ENCODE measurements at places on chromosomes 5 and 9.

DNA sequence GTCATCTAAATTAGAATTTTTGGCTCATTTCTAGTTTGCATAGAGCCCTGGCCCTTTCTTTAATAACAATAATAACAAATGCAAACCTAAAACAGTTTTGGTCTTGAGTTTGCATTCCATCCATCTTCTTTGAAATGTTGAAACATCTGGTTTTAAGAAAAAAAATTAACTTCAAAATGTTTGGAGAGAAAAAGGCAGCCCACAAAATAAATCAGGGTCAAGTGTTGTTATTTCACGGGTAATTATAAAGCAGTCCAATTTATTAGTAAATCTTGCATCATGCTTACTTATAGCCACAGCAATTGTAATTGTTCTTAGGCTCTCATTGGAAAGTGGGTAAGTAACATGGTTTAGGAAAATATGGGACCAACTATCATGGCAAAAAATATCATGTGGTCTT lies 247.0 kb upstream of the MEF2C start:
- no peak for ATAC-seq

DNA sequence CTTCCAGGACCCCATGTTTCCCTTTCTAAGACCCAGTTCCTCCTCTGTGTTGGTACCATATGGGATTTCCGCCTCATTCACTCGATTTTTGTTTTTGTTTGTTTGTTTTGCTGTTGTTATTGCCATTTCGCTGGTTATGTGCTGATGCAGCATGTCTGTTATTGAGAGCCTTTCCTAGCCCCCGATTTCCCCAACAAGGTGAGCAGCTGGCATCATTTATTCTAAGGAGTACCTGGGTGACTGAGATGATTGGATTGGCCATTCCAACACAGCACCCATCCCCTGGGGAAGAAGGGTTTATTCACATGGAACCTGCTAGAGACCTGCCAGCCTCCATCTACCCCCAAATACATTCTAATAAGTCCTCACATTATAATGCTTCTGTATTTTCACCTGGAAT lies 2.7 kb downstream of the GLRA1 start:
- no peak for ATAC-seq

DNA sequence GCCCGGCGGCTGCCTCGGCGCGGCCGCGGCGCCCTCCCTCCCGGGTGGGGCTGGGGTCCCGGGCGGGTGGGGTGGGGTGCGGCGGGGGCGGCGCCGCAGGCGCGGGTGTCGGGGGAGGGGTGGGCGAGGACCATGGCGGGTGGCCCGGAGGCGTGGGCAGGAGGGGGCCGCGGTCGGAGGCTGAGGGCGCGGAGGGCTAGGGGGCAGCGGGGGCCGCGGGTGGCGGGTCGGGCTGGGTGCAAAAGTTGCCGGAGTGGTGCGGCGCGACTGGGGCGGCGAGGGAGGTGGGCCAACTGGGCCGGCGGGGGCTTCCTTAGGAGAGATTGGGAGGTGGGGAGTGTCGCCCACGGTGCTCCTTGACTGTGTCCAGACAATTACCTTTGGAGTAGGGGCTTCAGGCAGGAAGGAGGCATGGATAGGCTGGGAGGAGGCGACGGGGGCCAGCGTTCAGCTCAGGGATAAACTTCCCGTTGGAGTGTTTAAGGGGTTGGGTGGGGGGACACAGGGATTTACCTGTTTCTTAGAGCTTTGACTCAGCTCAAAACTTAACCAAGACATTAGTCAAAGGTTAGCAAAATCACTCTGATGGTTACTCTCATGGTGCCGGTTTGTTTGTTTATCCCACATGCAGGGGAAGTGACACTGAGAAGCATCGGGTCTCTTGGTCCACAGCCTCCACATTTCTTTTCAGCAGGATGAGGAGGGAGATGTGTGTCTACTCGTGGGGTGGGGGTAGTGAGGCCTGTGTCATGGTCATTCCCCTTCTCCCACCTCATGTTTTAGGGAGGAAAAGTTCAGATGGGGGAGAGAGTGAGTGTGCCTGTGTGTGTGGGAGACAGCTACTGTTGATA lies 859 bp downstream of the CSNK1G3 start:
- ATAC-seq, result peak; percentile 59

GRCh38 chr9:1331546-1332038 lies 281.4 kb downstream of the DMRT2 start:
- no peak for ATAC-seq

- peak; percentile 35 for ATAC-seq
Observed at GRCh38 chr5:173973616-173973969, 15.4 kb upstream of the C5orf47 start.

GRCh38 chr9:37432020-37432419 lies 9.5 kb downstream of the GRHPR start:
- ATAC-seq, result peak; percentile 35

DNA sequence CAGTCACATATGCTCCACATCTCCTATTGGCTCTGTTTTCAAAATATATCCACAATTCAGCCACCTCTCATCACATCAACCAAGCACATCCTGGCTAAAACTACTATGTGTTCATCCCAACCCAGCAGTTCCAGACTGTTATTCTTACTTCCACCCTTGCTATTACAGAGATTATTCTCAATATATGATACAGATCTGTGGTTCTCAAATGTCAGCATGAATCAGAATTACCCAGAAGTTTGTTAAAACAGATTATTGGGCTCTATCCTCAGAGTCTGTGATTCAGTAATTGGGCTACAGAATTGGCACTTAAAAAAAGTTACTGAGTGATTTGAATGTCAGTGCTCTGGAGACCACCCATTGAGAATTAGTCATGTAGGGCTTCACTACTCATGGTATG lies 78.8 kb upstream of the IZUMO3 start:
- ATAC-seq, result no peak

- ATAC-seq, result no peak
Observed at GRCh38 chr9:126058591-126058990, 268.0 kb upstream of the MVB12B start.

DNA sequence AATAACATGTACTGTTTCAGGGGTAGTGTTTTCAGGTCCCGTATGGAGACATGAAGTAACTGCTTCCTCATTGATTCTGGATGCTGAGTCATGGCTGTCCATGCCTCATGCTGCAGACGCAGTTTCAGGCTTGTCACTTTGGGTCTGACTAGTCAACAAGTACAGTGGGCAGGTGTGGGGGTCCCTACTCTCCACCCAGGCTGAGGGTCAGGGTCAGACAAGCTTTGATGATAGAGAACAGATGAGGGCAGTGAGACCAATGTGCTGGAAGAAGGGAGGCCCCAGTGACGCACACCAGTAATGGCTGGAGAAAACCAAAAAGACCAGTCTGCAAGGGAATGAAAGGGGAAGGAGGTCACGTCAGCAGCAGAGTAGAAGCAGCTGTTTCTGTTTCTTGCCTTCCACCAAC lies 80.0 kb upstream of the NFIL3 start:
- ATAC-seq, result peak; percentile 54

DNA sequence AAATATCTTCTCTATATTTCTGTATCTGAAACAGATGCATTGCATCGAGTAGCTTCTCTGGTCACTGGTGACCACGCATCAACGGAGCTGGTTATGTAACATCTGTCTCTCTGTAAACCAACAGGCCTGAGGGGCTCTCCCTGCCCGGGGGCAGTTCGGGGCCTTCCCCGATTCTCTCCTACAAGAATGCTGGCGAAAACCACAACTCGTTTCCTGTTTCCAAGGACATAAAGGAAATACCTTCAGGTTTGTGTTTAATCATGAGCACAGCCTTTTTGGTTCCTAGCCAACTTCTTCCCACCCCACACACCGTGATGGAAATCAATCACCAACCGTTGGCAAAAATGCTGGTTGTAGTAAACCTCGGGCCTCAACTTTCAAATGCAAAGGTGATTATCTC lies 25.1 kb downstream of the GDNF start:
- no peak for ATAC-seq

GRCh38 chr5:68460147-68460798 lies 244.7 kb downstream of the PIK3R1 start:
- peak; percentile 47 for ATAC-seq

Data from stimulated activated memory B cell treated with anti-CD40 and anti-IgM and Interleukin-4, amounts not matched to agents 10 μg/mL and 1 μg/mL and 100 μg/mL, for 72 hours (primary cell).